ENCODE measurements at places on chromosomes 11 and 22.

DNA sequence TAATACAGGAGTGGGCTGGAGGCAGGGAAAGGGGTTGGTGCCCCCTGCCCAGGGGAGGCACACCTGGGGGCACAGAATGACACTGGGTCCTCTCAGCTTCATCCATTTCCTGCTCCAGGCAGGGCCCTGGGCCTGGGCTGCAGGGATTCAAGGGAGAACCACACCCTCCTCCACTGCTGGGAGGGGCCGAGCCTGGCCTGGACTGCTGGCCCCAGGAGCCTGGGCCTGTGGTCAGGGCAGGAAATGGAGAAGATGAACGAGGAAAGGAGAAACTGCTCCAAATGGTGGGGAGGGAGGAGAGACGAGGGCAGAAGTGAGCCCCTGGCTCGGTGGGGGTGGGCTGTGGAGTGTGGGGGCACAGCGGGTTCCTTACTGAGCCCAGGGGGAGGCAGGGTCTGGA lies 38.1 kb upstream of the KCNQ1OT1 start:
- DNase-seq, result no peak

DNA sequence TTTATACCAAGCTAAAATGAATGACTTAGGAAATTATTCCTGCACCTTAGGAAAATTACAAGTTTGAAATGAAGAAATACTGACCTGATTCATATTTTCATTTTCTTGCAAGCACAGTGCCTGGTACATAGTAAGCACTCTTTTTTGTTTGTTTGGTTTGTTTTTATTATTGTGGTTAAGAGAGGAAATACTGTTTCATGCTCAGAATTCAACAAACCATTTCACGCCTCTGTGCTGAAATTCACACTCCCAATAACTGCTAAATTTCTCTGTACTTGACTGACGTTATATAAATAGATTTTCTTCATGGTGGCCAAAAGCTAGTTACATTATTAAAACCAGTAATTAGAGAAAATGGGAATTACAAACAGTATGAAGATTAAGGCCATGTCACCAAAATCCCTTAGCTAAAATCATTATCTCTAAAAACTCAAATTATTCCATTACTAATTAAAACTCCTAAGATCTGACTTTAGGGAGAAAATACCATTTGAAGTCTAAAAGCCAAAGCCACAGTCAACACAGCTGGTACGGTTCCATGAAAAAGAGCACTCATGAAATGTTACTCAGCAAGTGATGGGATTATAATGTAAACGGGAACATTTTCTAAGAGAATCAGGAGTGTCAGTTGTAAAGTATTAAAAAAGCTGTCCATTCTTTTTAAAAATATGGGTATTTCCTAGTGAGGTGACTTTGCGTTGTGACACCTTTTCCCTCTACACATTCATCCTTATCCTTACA lies 77.8 kb upstream of the DDI1 start:
- no peak for DNase-seq

GRCh38 chr11:119772641-119773415 lies 43.8 kb upstream of the NECTIN1 start:
- DNase-seq, result no peak

DNA sequence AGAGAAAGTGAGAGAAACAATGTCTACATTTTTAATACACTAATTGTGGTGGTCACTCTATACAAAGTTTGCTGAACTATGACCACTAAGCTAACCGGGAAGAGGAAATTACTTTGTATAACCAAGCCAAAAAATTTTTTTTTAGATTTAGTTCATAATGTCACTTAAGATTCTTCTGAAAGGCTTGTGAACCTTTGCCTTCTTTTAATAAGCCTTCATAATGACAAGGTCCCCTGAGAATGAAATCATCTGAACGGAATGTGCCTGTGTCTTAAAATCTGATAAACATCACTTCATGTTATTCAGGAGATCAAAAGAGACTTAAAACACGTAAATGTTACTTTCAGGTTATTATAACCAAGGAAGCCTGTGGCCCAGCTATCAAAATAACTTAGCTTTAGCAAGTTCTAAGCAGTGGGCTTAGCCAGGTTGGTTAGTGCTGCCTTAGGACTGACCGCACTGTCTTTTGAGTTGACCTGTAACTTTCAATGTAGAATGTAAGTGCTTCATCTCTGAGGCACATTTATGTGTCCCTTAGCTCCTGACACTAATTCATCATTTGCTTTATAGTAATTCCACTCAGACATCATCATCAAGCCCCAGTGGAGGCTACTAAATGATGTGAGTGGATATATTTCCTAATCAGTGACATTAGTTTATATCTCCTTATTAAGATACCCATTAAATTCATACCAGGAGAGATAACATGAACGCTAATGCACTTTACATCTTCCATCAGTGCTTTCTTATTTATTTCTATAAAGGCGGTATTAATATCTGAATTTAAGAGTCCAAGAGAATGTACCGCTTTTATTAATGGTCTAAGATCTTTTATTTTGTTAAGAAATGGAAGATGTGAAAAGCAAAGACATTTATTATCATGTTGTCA lies 122.5 kb downstream of the WNT11 start:
- DNase-seq, result no peak

DNA sequence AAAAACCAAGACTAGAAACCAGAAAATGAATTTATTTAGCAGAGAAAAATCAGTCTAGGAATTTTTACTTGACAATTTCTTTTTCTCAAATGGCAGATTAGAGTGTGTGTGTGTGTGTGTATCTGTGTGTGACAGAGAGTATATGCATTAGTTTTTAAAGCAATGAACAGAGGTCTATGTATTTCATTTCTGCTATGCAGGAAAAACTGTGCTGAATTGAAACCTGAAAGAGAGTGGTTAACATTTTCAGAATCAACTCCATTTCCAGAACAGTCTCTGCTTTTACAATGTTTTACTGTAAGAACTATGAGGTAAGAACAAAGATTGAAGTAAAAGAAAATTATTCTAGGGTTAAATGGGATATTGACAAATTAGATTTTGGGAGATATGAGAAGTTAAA lies 114.8 kb downstream of the GRM5 start:
- DNase-seq, result no peak

- no peak for DNase-seq
Measured at GRCh38 chr11:110471371-110471770, 41.6 kb downstream of the FDX1 start.

GRCh38 chr11:8823174-8823742 lies 87.7 kb upstream of the AKIP1 start:
- DNase-seq, result no peak

DNA sequence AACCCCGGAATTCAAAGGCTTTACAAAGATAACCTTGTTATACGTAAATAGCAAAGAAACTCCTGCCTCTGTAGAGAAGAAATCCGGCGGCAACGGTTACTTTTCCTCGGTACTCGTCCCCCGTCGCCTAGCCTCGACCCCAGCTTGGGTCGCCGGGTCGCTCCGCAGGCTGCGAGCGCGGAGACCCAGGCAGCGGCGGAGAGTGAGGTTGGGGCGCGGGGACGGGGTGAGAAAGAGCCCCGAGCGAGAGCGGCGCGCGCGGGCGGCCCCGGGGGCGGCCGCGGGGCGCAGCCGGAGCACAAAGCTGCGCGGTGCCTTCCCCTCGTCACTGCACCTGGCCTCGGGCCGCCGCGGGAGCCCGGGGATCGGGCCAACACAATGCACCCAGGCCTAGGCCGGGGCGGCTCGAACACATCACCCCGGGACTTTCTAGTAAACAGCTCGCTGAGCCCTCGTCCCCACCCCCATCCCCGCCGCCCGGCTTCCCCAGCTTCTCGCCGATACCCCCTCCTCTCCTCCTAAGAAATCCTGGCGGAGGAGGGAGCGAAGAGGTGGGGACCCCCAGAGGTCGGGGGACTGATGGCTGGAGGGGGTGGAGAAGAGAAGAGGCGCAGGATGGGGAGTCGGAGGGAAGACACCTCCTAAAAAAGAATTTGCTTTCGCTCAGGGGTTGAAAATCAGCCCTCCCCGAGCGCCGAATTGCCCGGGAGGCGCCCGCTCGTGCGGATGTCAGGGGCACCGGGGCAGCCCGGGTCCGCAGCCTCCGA lies 845 bp downstream of the MPPED2 start:
- no peak for DNase-seq

- DNase-seq, result no peak
Measured at GRCh38 chr11:25180187-25180586, 683.3 kb downstream of the LUZP2 start.
